Right kidney (tissue), 9 donors: ENCODE measurements at places on chromosomes 6 and 20.
A peak's percentile ranks its signal among the peaks of the same experiment; 100 is the strongest.

DNA sequence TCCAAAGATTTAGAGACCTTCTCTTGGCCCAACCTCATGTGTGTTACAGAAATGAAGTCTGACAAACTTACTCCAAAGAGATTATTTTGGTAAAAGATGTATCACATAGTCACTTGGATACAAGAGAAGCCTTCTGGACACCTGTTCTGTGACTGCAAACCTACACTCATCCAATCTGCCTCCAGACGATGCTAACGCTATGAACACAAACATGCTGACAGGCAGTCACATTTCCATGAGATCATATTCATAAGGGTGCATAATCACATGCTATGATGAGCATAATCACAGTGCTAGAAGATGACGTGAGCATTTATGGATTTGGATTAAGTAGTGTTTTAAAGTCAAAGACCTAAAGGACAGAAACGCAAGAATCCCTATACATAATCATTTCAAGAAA, 340.2 kb downstream of the HACE1 start:
- DNase-seq: no peak

DNA sequence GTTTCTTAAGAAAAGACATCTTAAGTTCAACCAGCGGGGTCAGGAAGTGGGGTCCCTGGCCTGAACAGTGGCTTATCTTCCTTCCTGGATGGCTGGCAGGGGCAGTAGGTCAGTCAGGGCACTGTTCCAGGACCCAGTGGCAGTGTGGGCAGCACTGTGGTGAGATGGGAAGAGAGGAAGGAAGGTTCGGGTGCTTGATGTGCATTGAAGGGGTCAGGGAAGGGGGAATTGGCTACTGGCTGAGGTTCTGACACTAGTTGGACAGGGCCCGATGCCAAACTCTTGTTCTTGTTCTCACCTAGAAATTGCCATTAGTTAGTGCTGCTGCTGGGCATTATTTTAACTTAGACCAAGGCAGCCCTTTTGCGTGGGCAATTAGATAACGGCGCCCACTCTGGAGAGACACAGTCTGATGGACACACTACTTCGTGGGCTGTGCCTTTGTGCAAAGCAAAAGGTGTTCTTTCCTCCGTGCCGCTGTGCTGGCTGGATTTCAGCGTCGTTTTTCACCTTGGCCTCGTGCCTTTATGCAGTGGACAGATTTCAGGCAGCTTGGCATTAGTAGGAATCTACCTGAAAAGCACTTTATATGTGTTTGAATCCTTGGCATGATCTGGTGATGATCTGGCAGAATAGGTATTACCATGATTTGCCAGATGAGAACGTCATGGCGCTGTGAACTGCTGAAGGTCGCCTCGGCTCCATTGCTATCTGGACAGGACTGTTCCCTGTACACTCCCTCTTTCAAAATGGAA, 30.3 kb downstream of the UTRN start:
- DNase-seq: peak; percentile 39

DNA sequence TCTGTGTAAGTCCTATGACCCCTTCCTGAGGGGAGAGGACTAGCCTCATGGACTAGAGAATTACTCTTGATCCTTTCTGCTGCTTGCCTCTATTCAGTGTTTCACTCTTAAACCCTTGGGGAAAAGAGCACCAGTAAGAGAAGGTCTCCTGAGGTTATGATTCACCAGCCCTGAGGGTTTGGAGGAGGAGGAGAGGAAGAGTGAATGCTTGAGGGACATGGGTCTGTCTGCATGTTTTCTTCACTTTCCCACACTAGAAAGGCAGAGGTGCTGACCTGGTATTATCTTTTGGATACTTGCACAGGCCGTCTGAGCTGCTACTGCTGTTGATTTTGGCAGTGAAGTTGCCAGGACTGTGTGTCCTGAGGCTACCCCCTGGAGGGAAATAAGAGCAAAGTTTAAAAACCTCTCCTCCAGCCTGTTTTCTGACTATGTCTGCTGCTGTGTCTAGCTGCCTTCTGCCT, 78.3 kb downstream of the CD109 start:
- DNase-seq: no peak

DNA sequence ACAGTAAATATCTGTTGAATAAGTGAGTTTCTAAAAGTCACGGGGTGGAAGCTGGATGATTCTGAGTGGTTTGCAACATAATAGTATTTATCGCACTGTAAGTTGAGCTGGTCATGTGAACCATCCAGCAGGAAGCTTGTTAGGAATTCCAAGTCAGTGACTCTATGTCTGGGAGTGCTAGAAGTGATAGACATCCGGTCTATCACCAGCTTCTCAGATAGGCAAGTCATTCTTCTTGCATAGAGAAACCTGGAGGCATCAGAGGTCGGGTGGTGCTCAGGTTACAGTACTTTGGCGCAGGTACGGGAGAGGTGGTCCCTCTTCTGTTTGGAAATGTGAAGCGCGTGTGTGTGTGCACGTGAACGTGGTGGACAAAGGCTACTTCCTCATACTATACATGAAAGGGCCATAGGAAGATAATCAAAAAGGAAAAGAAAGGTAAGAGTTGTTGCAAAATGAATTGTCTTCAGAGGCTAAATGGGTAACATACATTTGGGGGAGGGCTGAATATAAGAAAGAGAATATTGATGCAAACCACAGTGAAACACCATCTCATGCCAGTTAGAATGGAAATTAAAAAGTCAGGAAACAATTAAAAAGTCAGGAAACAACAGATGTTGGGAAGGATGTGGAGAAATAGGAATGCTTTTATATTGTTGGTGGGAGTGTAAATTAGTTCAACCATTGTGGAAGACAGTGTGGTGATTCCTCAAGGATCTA, 299.3 kb upstream of the ZFP64 start:
- no peak for DNase-seq
